ENCODE measurements at places on chromosomes 1 and 21.
A peak's percentile ranks its signal among the peaks of the same experiment; 100 is the strongest.

- DNase-seq: no peak
These were observed 5.7 kb downstream of the WNT4 start for GRCh38 chr1:22137004-22137720.

- no peak for DNase-seq
These were observed 736.4 kb downstream of the MATN1 start for GRCh38 chr1:29986986-29987385.

GRCh38 chr21:42311160-42311559 lies 4.0 kb downstream of the TFF3 start:
- no peak for DNase-seq

- no peak for DNase-seq
These were observed 70.6 kb upstream of the KCNJ6 start for GRCh38 chr21:37986751-37987399.

- DNase-seq: no peak
These were observed 46.9 kb downstream of the GIPC2 start for GRCh38 chr1:78092643-78093042.

GRCh38 chr21:46527801-46528200 lies 69.1 kb downstream of the DIP2A start:
- DNase-seq: no peak

DNA sequence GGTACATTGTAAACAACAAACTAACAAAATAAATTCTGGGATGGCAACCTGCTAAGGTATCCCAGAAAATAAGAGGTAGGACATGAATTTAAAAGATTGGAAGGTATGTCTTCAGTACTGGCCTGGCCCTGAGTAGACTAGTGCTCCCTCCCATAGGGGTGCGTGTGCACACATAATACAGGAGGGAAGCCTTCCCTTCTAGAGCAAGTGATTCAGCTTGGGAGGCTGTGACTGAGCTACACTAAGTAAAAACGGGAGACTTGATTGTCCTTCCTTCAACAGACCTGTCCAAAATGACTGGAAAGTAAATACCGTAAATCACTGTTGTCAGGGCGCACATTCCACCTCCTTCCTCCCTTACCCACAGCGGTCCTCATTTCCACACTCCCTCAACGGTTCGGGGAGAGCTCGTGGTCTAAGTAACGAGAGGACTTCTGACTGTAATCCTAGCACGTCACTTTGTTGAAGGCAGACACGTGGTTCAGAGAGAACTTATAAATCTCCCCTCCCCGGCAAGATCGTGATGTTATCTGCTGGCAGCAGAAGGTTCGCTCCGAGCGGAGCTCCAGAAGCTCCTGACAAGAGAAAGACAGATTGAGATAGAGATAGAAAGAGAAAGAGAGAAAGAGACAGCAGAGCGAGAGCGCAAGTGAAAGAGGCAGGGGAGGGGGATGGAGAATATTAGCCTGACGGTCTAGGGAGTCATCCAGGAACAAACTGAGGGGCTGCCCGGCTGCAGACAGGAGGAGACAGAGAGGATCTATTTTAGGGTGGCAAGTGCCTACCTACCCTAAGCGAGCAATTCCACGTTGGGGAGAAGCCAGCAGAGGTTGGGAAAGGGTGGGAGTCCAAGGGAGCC lies at the start of gene TGFB2:
Gene TGFB2, plus strand, starts transcription at position 523 of the 859 bp plus-strand sequence. CDS start 1,366 bp downstream, outside the sequence.
- DNase-seq: no peak

- no peak for DNase-seq
These were observed 365.0 kb downstream of the LTN1 start for GRCh38 chr21:28627691-28628090.

- no peak for DNase-seq
These were observed 8.4 kb downstream of the TIPRL start for GRCh38 chr1:168187177-168187576.

- DNase-seq: no peak
These were observed 201.8 kb upstream of the GREM2 start for GRCh38 chr1:240813720-240814119.

GRCh38 chr1:93029317-93029716 lies 49.8 kb upstream of the MTF2 start:
- peak; percentile 10 for DNase-seq

DNA sequence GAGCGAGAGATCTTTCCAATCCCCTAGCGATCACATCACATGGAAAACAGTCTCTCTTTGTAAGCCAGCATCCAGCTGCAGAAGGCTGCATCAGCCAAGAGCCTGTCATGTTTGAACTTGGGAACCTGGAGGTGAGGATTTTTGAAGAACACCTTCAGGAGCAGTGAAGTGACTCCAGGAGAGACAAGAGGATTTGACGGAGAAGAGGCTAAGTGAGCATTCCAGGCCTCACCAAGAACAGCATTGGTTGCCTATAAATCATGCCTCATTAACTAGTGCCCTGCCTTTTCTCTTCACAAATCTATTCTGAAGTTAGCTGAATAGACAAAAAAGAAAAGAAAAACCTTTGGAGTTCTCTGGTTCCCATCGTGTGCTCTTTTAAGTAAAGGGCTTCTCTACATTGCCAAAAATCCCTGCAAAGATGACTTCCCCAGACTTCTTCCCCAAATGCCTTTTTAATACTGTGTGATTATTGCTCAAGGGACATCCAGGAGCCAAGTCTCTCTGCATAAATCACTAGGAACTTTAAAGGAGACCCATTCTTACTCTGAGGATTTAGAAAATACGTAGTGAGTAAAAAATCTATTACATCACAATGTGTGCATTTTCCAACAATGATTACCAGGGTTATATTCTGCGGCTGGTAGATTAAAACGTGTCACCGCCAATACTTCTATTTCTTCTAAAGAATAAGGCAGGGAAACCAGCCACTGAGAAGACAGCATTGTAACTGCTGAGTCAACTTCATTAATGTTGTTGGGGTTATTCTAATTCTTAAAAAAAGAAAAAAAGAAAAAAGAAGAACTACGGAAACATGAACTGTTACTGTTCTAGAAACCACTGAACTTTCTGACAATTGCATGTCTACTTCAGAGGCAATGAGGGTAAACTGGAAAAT lies 95.2 kb downstream of the KIF14 start:
- DNase-seq: no peak

GRCh38 chr1:207397525-207397926 lies 56.6 kb upstream of the CR2 start:
- DNase-seq: no peak

DNA sequence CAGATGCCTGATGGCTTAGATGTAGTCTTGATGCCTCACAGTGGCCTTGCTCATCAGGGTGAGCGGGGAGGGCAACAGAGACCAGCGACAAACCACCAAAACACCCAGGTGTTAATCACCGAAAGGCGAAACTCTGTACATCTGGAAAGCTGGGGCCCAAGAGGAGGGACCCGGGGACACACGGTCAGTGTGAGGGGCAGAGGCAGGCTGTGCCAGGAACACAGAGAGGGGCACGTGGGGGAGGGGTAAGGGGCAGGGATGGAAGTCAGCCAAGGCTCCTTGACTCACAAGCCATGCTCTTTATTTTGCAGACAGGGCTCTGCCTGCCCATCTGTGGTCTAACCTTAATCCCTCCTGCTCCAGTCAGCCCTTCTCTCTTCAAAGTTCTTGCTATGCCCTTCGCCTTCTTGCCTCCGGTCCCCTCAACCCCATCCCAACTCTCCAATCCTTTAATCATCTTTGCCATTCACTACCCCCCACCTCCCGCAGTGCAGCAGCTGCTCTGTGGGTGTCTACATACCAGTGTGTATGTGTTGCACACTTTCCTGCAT lies 4.3 kb downstream of the MEF2D start:
- no peak for DNase-seq

DNA sequence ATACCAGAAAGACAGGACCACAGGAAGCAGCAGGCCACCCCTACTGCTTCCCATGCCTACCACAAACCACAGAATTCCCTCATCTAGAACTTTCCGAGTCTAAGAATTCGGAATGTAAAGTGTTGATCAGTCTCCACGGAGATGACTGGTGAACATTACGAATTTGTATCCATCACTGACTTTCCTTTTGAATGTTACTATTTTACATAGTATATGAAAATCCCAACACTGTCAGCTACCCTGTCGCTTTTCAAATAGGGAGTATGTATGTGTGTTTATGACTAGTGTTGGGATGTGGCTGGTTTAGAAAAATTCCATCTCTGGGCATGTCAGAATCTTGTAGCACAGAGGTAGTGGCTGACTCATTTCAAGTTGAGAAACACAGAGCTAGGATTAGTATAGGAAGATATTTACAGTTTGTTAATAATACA lies 118.2 kb downstream of the COQ8A start:
- DNase-seq: no peak

DNA sequence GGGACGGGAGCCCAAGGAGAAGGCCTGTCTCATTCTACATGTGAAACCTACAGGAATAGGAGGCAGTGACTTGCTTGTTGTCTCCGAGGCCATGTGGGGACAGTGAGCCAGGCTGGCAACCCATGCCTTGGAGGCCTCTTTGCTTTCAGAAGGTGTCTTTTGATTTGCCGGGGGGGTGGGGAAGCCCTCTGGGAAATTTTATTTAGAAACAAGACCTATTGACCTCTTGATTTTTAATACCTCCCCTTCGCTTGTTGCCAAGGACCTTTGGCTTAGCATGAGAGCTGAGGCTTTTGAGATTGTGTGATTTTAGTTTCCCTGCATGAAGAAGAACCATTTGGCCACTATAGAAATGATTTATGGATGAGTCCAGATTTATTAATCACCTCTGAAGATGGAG lies 4.1 kb downstream of the ARMH1 start:
- DNase-seq: no peak

GRCh38 chr1:196214866-196215265 lies 393.4 kb downstream of the KCNT2 start:
- no peak for DNase-seq

- DNase-seq: no peak
These were observed 12.3 kb upstream of the C4BPB start for GRCh38 chr1:207076181-207076955.

- DNase-seq: no peak
These were observed 175.9 kb downstream of the GREM2 start for GRCh38 chr1:240435996-240436566.

DNA sequence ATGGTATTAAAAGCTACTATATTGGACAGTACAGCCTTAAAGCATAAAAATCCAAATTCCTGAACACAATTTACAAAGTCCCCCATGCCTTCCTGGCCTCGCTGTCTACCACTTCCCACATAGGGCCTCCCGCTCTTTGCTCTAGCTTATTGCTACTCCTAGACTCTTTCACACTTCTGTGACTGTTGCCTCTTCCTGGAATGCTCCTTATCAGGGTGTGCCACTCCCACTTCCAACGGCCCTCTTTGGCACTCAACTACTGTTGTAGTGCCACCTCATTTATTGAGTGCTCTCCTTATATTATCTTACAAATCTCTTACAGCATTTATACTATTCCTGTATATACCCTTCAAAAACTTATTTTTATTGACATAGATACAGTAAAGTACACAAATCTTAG lies 4.8 kb downstream of the SARS1 start:
- DNase-seq: no peak

- no peak for DNase-seq
These were observed 10.3 kb upstream of the FHAD1 start for GRCh38 chr1:15236746-15237145.
